HL-60 (cell line): ENCODE measurements at places on chromosomes 6 and 20.

DNA sequence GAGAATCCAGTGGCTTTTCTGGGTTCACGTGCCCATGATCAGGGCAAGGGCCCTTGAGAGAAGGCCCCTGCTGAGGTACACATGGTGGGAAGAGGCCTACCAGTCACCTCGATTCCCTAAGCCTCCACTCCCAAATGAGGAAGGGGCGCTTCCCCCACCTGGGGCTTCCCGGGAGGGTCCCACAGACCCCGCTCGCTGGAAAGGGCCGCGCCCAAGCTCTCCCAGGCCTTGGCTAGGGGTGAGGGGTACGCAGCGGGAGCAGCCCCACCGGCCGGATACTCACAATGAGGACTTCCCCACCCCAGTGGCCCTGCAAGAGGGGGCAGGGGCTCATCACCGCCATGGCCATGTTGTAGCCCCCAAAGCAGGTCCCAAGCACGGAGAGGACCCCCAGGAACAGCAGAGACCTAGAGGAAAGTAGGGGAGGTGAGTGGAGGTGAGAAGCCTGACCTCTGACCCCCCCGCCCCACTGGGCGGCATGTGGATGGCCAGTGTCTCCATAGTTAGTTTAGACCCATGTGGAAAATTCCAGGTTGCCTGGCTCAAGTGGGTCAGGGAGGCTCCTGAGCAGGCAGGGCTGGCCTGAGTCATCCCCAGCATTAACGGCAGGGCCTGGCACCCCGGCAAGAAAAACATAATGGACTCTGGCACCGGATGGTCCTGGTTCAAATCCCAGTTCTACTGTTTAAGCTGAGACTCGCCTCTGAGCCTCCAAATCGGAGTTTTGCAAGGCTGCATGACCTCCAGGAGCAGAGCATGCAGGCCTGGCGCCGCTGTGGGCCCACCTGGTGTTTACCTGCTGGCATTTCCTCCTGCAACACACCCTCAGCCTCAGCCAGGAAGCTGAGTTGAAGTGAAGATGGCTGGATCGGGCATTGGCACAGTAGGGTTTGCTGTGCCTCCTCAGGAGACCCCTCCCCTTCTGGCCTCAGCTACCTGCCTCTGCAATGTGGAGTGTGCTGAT lies 6.6 kb downstream of the SLC52A3 start:
- DNase-seq, result no peak

DNA sequence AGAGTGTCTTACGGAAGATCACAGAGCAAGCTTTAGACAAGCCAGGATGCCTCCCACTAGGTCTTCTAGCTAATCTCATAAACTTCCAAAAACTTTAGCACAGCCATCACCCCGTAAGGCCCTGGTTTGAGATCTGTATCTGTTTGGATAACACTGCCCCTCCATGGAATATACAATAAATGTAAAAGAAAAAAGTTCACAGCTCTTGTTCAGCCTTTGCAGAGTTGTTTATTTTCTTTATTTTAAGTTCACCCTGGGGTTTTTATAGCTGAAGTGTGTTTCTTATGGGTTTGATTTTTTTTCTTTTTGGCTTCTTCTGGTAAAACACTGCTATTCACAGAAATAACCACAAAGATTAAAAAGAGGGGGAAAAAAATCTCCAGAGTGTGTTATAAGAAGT lies 125.6 kb downstream of the EYA2 start:
- DNase-seq, result no peak

GRCh38 chr6:16918586-16918985 lies 157.3 kb upstream of the ATXN1 start:
- no peak for DNase-seq

DNA sequence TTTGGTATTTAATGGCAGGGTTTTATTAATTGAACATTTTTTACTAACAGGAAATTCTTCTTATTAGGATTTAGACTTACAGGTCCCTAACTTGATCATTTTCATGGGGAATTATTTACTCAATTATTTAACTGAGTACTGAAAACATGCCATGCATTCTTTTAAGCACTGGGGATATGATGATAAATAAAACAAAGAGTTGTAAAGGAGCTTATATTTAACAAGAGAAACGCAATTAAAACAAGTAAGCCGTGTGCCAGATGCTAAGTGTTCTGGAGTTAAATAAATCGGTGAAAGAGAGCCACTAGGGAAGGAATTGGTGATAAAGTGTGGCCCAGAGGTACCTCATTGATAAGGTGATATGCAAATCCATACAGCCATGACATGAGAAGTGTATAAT lies 214.2 kb upstream of the HTR1E start:
- DNase-seq, result no peak

- no peak for DNase-seq
Observed at GRCh38 chr6:167426651-167427050, 101.8 kb downstream of the TTLL2 start.

DNA sequence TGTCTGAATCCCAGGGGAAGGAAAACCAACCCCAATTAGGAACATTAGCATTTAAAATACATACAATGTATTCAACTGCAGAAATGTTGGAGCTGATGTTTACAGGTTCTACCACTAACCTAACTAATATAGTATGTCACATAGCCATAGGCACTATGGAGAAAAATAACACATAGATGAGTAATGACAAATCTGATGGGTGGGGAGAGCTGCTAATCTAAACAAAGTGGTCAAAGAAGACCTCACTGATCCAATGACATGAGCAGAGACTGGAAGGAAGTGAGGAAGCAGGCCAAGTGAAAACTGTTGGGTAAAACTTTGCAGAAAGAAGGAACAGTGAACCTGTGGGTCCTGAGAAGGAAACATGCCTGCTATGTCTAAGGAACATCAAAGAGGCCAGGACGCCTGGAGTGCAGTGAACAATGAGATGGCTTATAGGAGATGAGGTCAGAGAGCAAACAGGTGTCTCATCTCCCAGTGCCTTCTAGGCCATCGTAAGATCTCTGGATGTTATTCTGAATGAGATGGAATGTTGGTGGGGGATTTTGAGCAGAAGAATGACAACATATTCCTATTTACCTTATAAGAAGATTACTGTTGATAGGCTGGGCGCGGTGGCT lies 135.7 kb downstream of the ALDH8A1 start:
- no peak for DNase-seq

GRCh38 chr6:17712576-17712975 lies 5.9 kb upstream of the NUP153 start:
- DNase-seq, result no peak

DNA sequence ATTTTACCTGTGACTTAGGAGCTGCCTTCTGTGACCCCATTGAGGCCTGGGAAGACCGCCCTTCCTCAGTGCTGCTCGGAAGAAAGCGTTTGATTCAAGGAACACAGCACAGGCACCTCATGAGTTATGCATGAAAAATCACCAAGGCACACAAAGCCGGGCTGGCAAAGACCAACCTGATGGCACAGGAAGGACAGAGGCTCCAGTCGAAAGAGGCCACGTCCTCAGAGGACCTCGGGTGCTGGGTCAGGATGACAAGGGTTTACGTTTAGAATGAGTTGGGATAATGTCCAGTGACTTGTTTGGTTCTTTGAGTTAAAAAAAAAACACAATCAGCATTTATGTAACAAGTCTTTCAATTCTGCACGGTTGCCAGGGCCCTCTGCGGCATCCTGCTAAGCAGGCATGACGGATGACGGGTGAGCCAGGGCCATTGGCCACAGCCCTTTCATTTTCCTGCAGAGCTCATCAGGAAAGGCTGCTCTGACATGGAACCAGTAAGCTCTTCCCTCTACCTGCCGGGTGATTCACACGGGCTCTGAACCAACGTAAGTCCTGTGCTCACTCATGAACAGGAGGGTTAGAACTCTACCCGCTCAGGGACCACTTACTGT lies 112.8 kb downstream of the DACT2 start:
- DNase-seq, result no peak

- no peak for DNase-seq
Observed at GRCh38 chr6:24391756-24392405, 10.9 kb upstream of the MRS2 start.

- no peak for DNase-seq
Observed at GRCh38 chr6:54935739-54936138, 89.2 kb downstream of the FAM83B start.

DNA sequence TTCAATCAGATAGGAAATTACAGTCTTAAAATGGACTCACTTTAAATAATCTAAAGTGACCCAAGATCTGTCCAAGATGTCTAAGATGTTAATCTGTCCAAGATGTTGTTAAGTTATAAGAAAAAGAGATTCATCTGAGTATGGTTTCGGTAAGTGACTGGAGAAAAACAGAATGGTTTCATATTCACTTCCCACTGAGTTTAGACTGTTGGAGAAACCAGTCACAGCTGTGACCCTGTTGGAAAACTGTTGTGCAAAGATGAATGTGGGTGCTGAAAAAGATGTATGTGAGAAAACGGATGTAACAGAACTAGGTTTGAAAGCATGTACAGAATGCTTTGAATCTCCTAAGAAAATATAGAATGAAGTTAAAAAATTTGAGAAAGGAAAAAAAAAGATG lies 325.9 kb downstream of the COL12A1 start:
- no peak for DNase-seq
